ENCODE measurements at places on chromosomes 1 and 21.

DNA sequence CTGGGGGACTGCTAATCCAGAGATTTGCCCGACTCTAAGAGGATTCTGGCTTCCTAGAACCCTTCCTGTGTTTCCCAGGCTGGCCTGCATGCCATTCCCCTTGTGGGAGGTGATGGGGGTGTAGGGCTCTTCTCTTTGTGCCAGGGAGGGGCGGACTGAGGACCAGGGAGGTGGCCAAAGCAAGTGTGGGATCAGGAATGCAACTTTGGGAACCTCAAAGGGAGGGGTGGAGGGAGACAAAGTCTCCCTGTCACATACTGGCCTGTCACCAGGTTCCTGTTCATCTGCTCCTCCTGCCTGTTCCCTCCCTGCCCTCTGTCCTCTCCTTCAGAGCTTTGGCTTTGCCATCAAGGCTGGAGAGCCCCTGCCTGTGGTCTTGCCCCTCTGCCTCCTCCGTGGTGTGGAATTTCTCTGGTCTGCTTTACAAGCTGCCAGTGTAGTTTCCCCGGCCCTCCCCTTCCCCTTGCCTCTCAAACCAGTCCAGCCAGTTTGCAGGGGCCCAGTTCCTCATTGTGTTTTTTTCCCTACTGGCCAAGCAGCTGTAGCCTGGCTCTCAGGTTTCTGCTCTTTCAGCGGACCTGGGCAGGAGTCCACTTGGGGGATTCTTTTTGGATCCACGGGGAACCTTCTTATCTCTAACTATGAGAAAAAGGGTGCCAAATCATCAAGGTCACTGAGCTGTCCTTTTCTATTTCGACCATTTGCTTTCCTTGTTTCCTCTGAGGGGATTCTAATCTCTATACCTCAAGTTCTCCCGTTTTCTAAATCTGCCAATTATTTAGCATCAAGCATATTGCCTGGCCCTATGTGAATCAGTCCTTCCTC lies 1.8 kb downstream of the CGN start:
- H3K4me1 ChIP-seq, result peaks cover 12% of the 10 kb centered on the region
- no peaks in the 10 kb centered on the region for H3K27me3 ChIP-seq
- H3K4me3 ChIP-seq, result no peak overlapping the region

DNA sequence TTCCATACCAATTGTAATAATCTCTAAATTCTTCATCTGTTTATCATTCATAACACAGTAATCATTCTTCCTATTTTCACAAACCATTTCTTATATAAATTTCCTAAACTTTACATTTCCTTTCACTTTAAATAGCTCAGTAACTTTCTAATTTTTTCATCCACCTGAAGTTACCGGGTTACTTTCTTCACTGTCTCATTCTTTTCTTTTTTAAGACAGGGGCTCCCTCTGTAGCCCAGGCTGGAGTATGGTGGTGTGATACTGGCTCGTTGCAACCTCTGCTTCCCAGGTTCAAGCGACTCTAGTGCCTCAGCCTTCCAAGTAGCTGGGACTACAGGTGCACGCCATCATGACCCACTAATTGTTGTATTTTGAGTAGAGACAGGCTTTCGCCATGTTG lies 41.3 kb downstream of the RERE start:
- H3K27ac ChIP-seq, result no peak overlapping the region
- no peak overlapping the region for H3K4me3 ChIP-seq
- H3K4me1 ChIP-seq, result no peaks in the 10 kb centered on the region
- no peaks in the 10 kb centered on the region for H3K36me3 ChIP-seq

- no peak for DNase-seq
- no peaks in the 10 kb centered on the region for H3K4me1 ChIP-seq
- no peak overlapping the region for H3K4me3 ChIP-seq
- H3K27me3 ChIP-seq, result no peaks in the 10 kb centered on the region
- no peak overlapping the region for H3K27ac ChIP-seq
These were observed 248.1 kb upstream of the C1orf105 start for GRCh38 chr1:172172352-172172831.

GRCh38 chr1:58735586-58735985 lies 35.7 kb upstream of the MYSM1 start:
- H3K4me3 ChIP-seq, result no peak overlapping the region
- no peak overlapping the region for H3K27ac ChIP-seq
- no peaks in the 10 kb centered on the region for H3K36me3 ChIP-seq
- H3K27me3 ChIP-seq, result no peaks in the 10 kb centered on the region
- DNase-seq, result no peak
- no peaks in the 10 kb centered on the region for H3K4me1 ChIP-seq

GRCh38 chr1:94342416-94342815 lies 75.8 kb upstream of the ABCD3 start:
- H3K36me3 ChIP-seq, result no peaks in the 10 kb centered on the region
- DNase-seq, result no peak
- no peaks in the 10 kb centered on the region for H3K4me1 ChIP-seq
- no peak overlapping the region for H3K4me3 ChIP-seq

- no peaks in the 10 kb centered on the region for H3K36me3 ChIP-seq
- DNase-seq, result no peak
- H3K27me3 ChIP-seq, result no peaks in the 10 kb centered on the region
- H3K4me1 ChIP-seq, result no peaks in the 10 kb centered on the region
- H3K27ac ChIP-seq, result no peak overlapping the region
- H3K4me3 ChIP-seq, result no peak overlapping the region
These were observed 4.9 kb upstream of the AKR1A1 start for GRCh38 chr1:45545553-45546310.

DNA sequence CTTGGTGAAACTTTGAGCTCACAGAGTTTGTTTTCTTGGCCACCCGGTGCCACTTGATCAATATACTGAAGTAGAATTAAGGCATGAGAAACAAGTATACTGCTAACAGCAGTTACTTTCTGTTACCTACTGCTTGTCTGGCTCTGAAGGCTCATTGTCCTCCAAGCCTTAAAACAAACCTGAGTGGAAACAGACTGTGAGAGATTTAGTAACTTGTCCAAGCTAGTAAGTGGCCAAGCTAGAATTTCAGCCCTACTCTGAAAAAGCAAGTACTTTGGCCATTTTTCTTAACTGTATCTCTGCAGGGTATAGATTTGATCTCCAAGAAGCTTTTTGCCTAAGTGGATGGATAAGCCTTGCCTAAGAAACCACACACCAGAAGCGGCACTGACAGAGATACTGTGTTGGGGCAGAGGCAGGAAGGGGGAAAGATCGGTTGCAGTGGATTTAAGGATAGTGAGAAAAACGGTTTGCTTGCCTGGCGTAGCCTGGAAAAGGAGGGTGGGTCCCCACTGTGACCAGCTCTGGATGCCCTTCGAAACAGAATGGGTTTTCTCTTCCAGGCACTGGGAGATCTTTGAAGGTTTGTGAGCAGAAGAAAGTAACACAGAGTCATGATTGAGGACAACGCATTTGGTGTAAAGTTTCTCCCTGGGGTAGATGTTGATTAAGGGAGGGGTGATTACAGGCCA lies 2.1 kb upstream of the MACO1 start:
- H3K36me3 ChIP-seq, result no peaks in the 10 kb centered on the region
- no peak overlapping the region for H3K4me3 ChIP-seq
- no peaks in the 10 kb centered on the region for H3K27me3 ChIP-seq
- no peak overlapping the region for H3K27ac ChIP-seq
- DNase-seq, result no peak
- no peaks in the 10 kb centered on the region for H3K4me1 ChIP-seq

DNA sequence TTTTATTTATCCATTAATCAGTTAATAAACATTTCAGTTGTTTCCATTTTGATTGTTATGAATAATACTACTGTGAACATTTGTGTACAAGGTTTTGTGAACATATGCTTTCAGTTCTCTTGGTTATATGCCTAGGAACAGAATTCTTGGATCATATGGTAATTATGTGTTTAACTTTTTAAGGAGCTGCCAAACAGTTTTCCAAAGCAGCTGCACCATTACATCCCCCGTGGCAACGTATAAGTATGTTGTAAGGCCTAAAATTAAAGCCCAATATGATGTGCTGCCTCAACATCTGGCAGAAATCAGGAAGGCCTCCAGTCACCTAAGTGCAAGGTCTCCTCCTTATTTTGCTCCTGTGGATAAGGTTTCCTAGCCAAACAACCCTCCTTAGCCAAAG lies 235.6 kb upstream of the CACYBP start:
- DNase-seq, result no peak
- H3K27ac ChIP-seq, result no peak overlapping the region
- no peaks in the 10 kb centered on the region for H3K36me3 ChIP-seq
- H3K27me3 ChIP-seq, result no peaks in the 10 kb centered on the region

- no peak overlapping the region for H3K4me3 ChIP-seq
- no peaks in the 10 kb centered on the region for H3K36me3 ChIP-seq
- H3K27me3 ChIP-seq, result no peaks in the 10 kb centered on the region
These were observed 262.8 kb upstream of the VAMP3 start for GRCh38 chr1:7508052-7508933.

- H3K4me3 ChIP-seq, result no peak overlapping the region
- no peaks in the 10 kb centered on the region for H3K36me3 ChIP-seq
- no peaks in the 10 kb centered on the region for H3K4me1 ChIP-seq
- DNase-seq, result no peak
These were observed 29.8 kb downstream of the RCSD1 start for GRCh38 chr1:167659881-167660280.

- H3K4me3 ChIP-seq, result no peak overlapping the region
- H3K27me3 ChIP-seq, result no peaks in the 10 kb centered on the region
- H3K36me3 ChIP-seq, result no peaks in the 10 kb centered on the region
- H3K27ac ChIP-seq, result no peak overlapping the region
- DNase-seq, result no peak
These were observed 58.0 kb downstream of the LGR6 start for GRCh38 chr1:202251424-202252256.

DNA sequence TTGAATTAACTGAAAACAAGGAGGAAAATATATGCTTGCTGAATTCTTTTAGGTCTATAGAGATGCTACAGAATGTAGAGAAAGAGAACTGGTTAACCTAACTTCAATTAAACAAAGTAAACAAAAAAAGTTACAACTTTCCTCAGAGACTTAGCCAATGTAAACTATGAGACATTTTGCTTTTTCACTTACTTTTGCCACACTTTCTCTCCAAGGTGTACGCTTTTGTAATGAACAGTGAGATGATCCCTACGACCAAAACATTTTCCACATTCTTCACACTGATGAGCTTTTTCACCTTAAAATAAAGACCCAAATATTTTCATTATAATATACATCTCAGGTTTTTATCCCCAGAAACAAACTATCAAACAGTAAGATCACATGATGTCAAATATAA lies 28.3 kb upstream of the ASPM start:
- no peaks in the 10 kb centered on the region for H3K4me1 ChIP-seq
- no peak overlapping the region for H3K4me3 ChIP-seq
- no peaks in the 10 kb centered on the region for H3K27me3 ChIP-seq
- H3K27ac ChIP-seq, result no peak overlapping the region

- H3K27me3 ChIP-seq, result no peaks in the 10 kb centered on the region
- DNase-seq, result peak; percentile 54
- H3K4me3 ChIP-seq, result no peak overlapping the region
- no peak overlapping the region for H3K27ac ChIP-seq
- no peaks in the 10 kb centered on the region for H3K4me1 ChIP-seq
These were observed 470 bp downstream of the TNR start for GRCh38 chr1:175742790-175743459.

GRCh38 chr1:29746076-29746665 lies 509.8 kb downstream of the PTPRU start:
- no peaks in the 10 kb centered on the region for H3K4me1 ChIP-seq
- no peak overlapping the region for H3K4me3 ChIP-seq
- DNase-seq, result no peak
- no peak overlapping the region for H3K27ac ChIP-seq
- no peaks in the 10 kb centered on the region for H3K27me3 ChIP-seq

DNA sequence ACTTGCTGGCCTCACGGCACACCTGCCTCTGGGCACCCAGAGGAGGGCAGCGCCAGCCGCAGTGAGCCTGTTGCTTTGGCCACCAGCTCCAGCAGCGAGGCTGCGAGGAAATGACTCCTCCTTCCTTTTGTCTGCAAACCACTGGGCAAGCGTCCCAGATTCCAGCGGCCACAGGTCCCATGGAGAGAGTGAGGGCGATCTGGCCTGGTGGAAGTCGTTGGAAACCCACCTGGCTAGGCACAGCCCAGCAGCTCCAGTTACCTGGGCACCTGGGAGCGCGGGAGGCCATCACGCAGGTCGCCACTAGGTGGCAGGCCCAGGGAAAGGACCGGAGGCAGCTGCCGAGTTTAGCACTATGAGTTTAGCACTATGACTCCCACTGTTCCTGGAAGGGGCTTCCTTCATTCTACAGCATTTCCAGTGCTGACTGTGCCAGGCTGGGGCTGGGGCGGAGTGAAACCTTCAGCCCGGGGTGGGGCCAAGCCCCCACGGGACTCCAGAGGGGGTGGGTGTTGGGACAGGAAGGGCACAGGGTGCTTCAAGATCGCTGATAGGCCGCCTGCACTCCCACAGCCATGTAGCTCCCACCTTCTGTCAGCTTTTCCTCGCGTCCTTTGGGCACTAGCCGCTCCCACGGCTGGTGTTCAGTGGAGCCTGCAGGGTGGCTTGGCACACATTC lies 1.1 kb upstream of the ESPN start:
- H3K27me3 ChIP-seq, result peaks cover 60% of the 10 kb centered on the region
- H3K36me3 ChIP-seq, result no peaks in the 10 kb centered on the region
- no peak overlapping the region for H3K27ac ChIP-seq
- peaks cover 15% of the 10 kb centered on the region for H3K4me1 ChIP-seq
- no peak overlapping the region for H3K4me3 ChIP-seq
- DNase-seq, result no peak

GRCh38 chr1:14897547-14897946 lies 256.0 kb upstream of the TMEM51 start:
- no peak overlapping the region for H3K4me3 ChIP-seq
- H3K27ac ChIP-seq, result no peak overlapping the region
- DNase-seq, result no peak

GRCh38 chr1:115882913-115883902 lies 42.3 kb upstream of the NHLH2 start:
- no peak for DNase-seq
- no peaks in the 10 kb centered on the region for H3K36me3 ChIP-seq
- no peaks in the 10 kb centered on the region for H3K27me3 ChIP-seq
- H3K4me1 ChIP-seq, result no peaks in the 10 kb centered on the region

GRCh38 chr1:110292031-110292741 lies 47.0 kb upstream of the RBM15 start:
- no peak overlapping the region for H3K27ac ChIP-seq
- H3K4me3 ChIP-seq, result no peak overlapping the region
- DNase-seq, result no peak
- no peaks in the 10 kb centered on the region for H3K27me3 ChIP-seq

DNA sequence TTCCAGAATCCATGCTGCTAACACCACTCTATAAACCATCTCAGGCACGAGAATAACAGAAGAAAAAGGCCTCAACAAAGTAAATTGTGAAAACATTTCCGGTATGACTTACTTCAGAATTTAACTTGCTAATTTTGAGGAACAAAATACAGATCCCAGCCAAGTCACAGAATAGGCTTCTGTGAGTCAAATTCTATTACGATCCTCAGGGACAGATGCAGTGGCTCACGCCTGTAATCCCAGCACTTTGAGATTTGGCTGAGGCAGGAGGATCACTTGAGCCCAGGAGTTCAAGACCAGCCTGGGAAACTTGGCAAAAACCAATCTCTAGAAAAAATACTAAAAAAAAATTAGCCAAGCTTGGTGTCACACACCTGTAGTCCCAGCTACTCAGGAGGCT lies 8.8 kb upstream of the CCDC27 start:
- no peak overlapping the region for H3K27ac ChIP-seq
- H3K27me3 ChIP-seq, result no peaks in the 10 kb centered on the region
- H3K4me1 ChIP-seq, result peaks cover 7% of the 10 kb centered on the region
- H3K36me3 ChIP-seq, result peaks cover 21% of the 10 kb centered on the region
- no peak overlapping the region for H3K4me3 ChIP-seq

Measured in iPS DF 6.9 (cell line).